ENCODE measurements at places on chromosomes 3 and 15.

DNA sequence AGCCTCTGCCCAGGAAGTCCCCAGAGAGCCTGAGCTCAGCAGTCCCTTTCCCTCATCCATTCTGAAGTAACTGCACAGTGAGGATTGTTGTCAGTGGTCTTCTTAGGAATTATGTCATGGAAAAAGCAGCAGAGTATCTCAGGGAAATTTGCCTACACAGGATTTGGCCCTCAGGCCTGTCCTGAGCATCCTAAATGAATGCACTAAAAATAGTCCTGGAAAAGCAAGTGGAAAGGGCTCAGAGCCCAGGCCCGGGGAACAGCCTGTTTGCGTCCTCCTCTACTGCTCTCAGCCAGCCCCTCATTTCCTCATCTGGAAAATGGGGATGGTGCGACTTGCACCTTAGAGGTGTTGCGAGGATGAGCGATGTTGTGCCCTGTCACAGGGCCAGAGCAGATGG, 21.6 kb downstream of the LYSMD4 start:
- DNase-seq = no peak

DNA sequence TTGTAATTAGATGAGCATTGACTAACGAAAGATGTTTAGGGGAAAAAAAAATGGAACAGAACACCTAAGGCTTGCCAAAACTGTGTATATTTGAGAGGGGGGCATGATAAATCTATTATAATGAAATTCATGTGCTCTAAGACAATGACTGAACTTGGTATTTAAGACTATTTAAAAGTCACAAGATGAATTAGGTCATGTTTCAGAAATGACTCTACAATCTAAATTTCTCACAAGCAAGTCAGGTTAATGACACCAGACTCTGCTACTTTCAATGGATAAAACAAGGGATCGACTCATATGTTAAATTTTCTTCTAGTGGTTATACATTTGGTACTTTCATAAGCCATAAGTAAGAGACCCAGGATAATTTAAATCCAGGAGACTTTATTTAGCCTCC, 78.4 kb downstream of the DUT start:
- no peak for DNase-seq

DNA sequence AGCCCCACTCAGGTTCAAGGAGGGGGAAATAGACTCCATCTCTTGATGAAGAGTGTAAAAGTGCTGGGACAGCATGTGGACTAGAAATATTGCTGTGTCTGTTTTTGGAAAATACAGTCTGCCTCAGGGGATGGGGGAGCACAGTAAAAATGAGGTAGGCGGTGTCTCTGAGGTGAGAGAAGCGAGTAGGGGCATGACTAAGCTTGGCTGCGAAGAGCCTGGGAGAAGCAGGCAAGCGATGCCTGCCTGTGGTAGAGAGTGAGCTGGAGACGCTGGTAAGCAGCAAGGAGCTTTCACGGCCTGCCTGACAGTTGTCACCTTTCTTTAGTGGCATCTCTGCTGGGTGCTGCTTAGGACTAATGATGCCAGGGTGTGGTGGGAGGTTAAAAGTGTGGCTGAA, 49.0 kb upstream of the DCLK3 start:
- no peak for DNase-seq

GRCh38 chr3:19256313-19256712, 108.0 kb downstream of the KCNH8 start:
- DNase-seq = no peak

DNA sequence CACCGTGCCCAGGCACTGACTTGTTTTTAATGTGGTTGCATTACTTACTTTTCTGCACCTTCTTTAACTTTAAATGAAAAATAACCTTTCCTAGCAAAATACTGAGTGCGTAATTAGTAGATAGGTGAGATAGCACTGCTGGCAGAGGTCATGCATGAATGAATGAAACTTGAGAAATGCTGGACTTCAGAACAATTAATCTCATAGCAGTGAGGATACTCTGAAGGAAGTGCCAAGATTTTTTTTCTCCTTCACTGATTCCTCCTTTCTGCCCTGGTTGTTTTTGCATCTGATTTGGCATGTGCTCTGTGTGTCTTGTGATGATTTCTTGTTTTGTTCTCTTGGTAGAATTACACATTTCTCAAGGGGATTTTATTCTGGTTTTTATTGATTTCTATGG, 378.9 kb downstream of the PTPRG start:
- no peak for DNase-seq

- no peak for DNase-seq
Observed at GRCh38 chr15:90151989-90152645, 49.0 kb upstream of the SEMA4B start.

DNA sequence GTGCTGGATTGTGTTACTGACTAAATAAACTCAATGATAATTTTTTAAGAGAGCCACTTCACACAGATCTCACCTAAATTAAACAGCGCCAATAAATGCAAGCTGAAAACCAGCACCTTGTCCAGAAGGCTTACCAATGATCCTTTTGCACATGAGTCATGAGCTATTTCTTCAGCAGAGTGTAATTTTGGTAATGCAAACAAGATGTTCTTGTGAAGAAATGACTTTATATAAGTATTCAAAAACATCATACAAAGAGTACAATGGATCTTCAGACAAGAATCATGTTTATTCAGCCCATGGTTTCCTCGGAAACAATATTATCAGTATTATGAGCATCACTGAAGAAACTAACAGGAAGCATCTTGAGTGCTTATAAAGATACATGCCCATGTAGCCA, 263.8 kb upstream of the UBE2E2 start:
- DNase-seq = no peak

GRCh38 chr3:129195731-129196256, 12.1 kb upstream of the CNBP start:
- DNase-seq = no peak

- DNase-seq = no peak
Observed at GRCh38 chr15:68536331-68537095, 42.3 kb upstream of the CORO2B start.

- DNase-seq = no peak
Observed at GRCh38 chr3:153614140-153614539, 452.1 kb downstream of the RAP2B start.

GRCh38 chr15:23422946-23423708, 23.9 kb downstream of the GOLGA6L2 start:
- DNase-seq = no peak

All from activated T-cell treated with anti-CD3 and anti-CD28 coated beads, Interleukin-2, amount 50 U/mL, for 72 hours (primary cell).